ENCODE measurements at places on chromosomes 13 and 19.

DNA sequence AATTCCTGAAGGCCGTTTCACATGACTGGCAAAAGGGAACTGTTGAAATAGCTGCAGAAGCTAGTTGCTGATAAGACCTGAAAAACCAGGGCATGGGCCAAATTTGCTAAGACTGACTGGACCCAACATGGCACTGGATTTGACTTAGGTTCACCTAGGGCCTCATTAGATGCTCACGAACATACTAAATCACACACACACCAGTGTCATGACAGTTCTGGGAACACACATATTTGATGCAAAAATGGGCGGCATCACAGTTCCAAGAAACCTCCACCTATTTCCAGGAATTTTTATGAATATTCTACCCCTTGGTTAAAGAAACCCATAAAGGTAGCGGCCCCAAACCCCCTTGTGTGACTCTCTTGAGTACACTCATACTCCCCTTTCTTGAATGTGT lies 99.6 kb upstream of the OBI1 start:
- DNase-seq = no peak

GRCh38 chr19:55212447-55212846 lies 3.1 kb upstream of the PTPRH start:
- peak; percentile 83 for DNase-seq

DNA sequence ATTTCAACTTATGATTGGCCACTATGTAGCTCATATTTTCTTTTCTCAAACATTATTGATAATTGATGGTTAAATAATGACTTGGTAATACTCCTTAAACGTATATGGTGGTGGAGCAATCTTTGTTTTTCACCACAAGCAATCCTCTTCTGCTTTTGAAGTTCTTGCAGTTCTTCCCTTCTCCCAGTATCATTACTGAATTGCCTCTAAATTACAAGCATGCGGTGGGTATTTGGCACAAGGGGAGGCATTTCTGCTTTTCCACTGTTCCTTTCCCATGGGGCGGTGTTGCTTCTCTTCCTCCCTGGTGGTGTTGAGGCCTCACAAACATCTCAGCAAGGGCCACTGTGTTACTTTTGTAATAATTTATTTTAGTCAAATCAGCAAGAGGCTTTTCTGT lies 234.4 kb upstream of the RXFP2 start:
- DNase-seq = no peak

GRCh38 chr13:72104656-72105180 lies 237.7 kb upstream of the DACH1 start:
- DNase-seq = no peak

GRCh38 chr13:106883976-106884375 lies 316.0 kb upstream of the ARGLU1 start:
- DNase-seq = no peak

GRCh38 chr19:43674183-43674582 lies 4.2 kb upstream of the PLAUR start:
- DNase-seq = no peak

DNA sequence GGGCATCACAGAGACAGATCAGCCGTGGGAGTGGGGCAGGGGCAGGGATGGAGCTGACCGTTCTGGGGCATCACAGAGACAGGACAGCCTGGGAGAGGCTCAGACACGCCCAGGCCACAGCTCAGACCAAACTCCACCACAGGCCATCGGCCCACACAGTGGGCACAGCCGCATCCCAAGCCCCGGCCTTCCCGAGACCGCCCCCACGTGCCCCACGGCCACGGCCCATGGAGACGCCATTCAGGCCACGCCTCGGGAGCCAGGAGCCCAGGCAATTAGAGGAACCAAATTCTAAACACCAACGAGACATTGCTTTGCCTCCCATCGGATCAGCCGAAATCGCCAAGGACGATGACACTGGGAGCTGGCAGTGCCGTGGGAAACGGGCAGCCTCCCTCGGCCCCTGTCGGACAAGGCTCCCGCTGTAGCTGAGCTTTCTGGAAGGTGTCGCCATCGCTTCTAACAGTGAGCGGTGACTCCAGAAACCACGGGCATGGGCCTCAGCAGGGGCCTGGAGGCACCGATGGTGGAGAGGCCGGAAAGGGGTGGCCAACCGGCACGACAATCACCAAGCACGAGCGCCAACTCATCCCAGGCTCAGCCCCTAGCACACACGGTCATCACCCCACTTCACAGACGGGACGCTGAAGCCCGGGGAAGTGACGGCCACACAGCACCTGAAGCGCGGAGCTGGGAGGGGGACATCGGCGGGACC lies 2.4 kb downstream of the PIP5K1C start:
- DNase-seq = peak; percentile 50
